ENCODE measurements at places on chromosomes 5 and 9.

DNA sequence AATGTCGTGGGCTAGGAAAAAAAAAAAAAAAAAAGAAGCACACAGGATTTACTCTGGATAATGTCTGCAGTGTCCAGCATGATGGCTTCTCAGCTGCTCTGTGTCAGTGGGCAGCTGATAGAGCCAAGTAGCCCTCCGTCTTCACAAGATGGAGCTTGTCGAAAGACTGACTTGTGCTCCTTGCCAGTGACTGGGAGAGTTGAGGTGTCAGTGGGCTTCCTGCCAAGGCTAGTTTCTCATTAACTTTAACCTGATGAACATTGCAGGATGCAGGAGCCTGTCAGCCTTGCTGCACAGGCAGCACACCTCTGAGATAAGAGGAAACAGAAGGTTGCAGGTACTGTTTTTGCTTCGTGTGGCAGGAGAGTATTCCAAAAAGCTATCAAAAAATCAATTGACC is 171.4 kb upstream of the SGCD start:
- peak; percentile 4 for DNase-seq

- DNase-seq, result no peak
Measured at GRCh38 chr5:121199216-121199999, 652.3 kb upstream of the FTMT start.

DNA sequence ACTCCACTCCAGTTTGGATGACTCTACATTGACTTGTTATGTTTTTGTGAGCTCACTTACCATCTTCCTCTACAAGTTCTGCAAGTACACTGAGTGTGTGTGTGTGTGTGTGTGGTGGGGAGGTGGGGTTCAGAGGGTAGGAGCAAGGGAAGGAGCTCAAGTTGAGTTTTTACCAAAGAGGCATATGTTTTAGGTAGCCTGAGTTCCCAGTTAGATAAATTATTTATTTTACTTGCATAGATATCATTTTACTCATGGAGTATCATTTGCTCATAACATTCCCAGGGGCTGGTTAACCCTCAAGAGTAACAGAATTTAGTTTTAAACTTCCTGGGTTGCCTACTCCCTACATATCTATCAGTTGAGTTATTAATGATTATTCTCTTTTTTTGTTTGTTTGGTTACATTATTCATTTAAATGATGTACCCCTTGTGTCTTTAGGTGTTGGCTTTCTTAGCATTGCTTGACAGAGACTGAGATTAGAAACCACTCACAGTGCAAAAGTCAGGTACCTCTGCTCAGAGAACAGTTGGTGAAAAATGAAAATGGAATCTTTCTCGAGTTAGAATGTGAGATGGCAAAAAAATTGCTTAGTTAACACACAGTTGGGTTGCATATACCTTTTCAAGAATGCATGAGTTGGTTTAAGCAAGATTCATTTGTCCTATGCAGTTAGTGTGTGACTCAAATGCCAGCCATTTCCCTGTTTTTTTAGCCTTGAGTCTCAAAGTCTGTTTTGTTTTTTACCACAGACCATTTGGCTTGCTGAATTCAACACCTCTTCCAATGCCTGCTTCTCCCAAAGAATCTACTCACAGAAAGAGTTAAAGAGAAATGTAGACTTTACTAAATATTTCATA is 29.2 kb downstream of the TNFSF8 start:
- DNase-seq, result no peak

- DNase-seq, result no peak
Measured at GRCh38 chr9:106678273-106678672, 184.7 kb upstream of the ZNF462 start.

DNA sequence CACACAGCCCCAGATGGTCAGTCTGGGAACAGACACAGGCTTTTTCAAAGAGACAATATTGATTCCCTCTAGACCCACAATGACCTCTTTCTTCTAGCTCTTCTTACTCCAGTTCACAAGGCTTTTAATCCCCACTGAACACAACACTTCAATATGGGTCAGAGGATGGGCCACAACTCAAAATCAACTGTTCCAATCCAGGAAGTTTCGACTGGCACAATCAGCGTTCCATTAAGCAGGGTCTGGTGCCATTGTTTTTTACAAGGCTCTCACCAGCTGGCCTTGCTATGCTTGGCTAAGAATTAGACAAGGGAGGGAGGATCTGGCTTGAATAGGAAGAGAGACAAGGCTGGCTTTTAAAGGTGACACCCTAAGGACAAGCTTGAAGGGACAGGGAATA is 199.4 kb upstream of the SLC24A2 start:
- no peak for DNase-seq

- no peak for DNase-seq
Measured at GRCh38 chr9:137306066-137306849, 4.2 kb upstream of the NRARP start.

DNA sequence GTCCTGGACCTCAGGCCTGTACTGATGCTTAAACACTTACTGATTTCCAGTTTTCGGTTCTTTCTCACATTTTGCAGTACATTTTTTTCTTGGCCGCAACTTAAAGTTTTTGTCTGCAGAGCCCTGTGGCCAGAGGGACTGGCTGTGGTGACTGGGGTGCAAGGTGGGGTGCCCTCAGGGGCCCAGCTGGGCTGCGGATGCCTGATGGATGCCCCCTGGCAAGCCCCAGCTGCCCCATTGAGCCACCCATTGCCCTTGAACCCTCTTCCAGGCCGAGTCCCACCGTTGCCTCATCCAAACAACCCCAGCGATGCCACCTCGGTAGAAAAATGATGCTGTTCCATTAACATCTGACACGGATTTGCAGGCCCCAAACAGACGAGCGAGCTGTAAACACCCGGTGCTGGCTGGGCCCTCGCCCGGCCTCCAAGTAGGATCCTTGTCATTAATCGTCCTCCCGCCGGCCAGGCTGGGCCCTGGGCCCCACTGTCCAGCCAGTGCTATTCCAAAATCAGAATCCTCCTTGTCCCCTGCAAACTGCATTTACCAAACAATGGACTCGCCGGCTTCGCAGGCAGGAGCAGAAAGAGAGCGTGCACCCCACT is 107.9 kb downstream of the PHF2 start:
- no peak for DNase-seq

- no peak for DNase-seq
Measured at GRCh38 chr5:36575361-36575781, 31.0 kb upstream of the SLC1A3 start.

DNA sequence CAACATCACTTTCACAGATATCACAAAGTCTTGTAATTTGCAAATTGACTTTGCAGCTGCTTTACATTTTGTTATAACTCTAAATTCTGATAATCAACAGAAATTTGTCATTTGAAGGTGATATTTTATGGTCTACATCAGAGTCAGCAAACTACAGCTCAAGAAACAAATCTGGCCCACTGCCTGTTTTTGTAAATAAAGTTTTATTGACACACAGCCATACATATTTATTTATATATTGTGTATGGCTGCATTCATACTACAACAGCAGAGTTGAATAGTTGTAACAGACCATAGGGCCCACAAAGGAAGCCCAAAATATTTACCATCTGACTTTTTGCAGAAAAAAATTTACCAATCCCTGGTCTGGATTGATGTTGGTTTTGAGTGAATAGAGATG is 87.0 kb upstream of the GRIA1 start:
- no peak for DNase-seq

- DNase-seq, result no peak
Measured at GRCh38 chr9:117135501-117136098, 279.3 kb downstream of the ASTN2 start.

GRCh38 chr5:65100911-65101631 is 332.3 kb downstream of the CWC27 start:
- peak; percentile 7 for DNase-seq

- DNase-seq, result no peak
Measured at GRCh38 chr9:134965851-134966250, 48.1 kb upstream of the FCN1 start.

DNA sequence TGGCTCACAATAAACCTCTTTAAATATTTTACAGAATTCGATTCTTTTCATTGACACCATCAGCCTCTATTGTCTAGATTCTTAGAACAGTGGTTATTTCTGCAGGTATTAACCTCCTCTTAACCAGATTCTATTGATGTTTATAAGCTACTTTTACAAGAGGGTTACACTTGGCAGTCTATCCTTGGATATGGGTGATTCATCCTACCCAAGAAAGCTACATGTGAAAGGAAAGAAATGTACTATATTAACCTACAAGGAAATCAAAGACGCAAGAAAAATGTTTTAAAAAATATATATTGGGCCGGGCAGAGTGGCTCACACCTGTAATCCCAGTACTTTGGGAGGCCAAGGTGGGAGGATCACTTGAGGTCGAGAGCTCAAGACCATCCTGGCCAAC is 16.7 kb downstream of the SLC25A25 start:
- no peak for DNase-seq

DNA sequence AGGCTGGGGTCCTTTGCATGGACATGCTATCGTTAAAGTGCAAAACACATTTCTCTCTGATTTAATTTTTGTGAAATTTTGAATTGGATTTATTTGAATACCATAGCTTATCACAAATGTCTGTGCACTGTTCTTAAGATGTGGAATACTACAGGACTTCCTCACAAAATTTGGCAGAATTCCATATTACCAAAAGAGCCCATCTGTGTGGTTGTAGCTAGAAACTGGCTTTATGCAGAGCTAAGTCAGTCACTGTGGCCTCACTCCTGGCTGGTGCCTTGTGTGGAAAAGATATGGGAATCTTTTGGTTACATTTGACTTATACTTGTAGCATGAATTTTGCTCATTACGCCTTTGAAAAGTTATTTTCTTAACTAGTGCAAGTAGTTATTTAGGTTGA is 35.5 kb downstream of the ACO1 start:
- DNase-seq, result no peak

DNA sequence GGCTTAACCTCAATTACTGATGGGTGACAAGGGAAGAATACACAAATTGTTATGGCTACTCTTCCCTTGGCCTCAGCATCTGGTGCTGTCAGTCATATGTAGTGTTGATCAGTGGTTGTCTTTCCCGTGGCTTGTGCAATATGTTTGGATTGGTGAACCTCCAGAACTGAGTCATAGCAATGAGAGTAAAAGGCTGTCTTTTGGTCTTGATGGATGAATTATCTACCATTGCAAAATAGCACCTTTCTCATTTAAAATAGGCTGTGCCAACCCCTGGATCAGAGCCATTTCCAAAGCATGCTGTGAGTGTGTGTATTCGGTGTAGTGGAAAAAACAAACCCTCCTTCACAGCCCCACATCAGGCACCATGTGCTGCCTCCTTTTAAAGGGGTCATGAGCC is 14.6 kb upstream of the F2R start:
- DNase-seq, result no peak

- DNase-seq, result no peak
Measured at GRCh38 chr5:20266066-20266465, 278.1 kb upstream of the CDH18 start.

GRCh38 chr9:108812396-108813025 is 43.3 kb downstream of the ACTL7B start:
- DNase-seq, result no peak

DNA sequence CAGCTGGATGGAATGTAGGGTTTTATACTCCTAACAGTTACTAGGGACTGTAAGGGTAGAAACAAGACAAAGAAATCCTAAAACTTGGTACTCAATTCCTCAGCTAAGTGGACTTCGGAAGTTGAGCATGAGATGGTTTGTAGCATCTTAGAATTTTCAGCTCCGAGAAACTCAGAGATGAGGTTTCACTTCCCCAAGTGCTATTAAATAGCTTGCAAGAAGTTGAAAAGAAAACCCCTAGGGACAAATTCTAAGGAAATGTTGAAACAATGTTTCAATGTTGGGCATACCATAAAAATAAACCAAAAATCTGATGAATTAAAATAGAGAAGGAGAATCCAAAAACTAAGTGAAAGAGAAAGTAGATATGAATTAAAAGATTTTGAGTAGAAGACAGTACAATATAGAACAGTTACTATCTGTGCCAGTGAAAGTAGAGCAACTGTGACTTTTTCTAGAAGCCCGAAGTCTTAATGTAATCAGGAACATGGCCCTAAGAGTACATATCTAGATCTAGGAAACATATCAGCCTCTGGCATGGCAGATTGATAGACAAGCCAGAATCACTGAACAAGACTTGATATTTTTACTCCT is 308.6 kb upstream of the RGMB start:
- DNase-seq, result no peak

- no peak for DNase-seq
Measured at GRCh38 chr5:154234551-154234950, 44.0 kb downstream of the GALNT10 start.

DNA sequence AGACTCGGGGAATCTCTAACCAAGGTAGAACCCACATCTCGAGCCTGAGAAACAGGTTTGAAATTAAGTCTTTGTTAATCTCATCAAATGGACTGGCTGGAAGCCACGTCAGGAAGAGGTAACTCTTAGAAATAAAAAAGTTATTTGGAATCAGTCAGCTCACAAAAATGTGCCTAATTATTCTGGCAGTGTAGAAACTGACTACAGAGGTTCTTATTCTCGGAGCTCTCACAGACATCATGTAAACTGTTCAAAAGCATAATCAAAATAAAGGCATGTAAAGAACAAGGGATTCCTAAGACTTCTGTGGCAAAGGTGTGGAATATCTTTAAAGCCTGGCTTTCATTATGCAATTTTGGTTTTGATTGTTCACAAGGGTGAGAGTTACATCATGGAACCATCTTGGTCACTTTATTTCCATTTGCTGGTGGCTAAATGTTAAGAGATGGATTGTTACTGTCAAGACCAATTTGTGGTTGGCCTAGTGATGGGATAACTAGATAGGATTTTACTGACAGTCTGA is 85.1 kb downstream of the OTULIN start:
- DNase-seq, result no peak

Data from DMS79 treated with DMSO at 0.1 percent for 48 hours (cell line).